Activated naive CD4-positive, alpha-beta T cell treated with anti-CD3 and anti-CD28 coated beads for 36 hours (primary cell): ENCODE measurements at places on chromosomes 12 and 14. TPM values are rescaled to one million over a fixed set of nuclear protein-coding genes. Genes with fewer than 3 reads are reported as not detected.
A peak's percentile ranks its signal among the peaks of the same experiment; 100 is the strongest.

DNA sequence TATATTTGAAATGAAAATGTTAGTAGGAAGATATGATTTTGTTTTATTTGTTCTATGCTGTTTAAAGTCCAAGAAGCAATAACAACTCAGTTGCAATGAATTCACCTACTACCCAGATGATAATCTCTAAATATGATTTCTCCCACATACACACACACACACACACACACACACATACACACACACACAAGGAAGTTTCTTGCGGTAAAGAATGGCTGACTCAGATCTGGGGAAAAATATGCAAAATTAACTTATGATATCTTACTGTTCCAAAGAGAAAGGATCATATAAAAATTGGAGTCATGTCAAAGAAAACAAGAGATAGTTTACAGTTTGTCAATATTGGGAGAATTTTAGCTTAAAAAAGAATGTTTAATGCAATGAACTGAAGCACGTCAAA lies 456.7 kb downstream of the SLC16A7 start:
- no peaks in the 10 kb centered on the region for H3K4me1 ChIP-seq
- H3K4me3 ChIP-seq, result no peak overlapping the region
- no peaks in the 10 kb centered on the region for H3K27me3 ChIP-seq
- no peak overlapping the region for H3K27ac ChIP-seq

DNA sequence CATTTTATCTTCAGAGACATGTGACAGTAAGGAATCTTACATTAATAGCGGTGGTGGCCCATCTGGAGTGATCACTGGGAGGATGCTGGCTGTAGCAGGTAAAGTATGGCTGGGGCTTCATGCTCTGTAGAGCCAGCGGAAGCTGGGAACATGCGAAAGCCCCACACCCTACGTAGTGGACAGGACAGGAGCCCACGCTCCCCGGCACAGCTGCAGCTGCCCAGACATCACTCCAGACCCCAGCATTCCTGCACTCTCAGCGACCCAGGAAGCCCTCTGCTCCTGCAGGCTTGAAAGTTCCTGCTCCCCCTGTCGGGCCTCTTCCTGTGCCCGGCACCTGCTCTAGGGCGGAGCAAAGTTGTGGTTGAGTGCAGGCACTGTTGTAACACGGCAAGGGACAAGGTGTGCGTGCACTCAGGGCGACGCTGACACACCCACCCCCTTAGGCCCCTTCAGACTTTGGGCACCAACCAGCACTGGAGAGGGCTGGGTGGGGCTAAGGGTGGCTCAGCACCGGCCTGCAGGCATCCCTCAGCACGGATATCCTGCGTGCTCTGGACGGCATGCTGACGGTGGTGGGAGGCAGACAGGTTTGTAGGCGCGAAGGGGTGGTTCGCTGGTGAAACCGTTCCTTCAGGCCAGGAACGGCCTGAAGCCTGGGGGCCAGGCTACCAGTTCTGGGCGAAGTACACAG lies 568.3 kb downstream of the FSCB start:
- DNase-seq, result no peak
- H3K27me3 ChIP-seq, result no peaks in the 10 kb centered on the region
- H3K27ac ChIP-seq, result no peak overlapping the region

- H3K27me3 ChIP-seq, result no peaks in the 10 kb centered on the region
- H3K27ac ChIP-seq, result no peak overlapping the region
- H3K4me1 ChIP-seq, result no peaks in the 10 kb centered on the region
- no peaks in the 10 kb centered on the region for H3K36me3 ChIP-seq
- DNase-seq, result no peak
These were observed 52.7 kb downstream of the PPM1A start for GRCh38 chr14:60301685-60302084.

DNA sequence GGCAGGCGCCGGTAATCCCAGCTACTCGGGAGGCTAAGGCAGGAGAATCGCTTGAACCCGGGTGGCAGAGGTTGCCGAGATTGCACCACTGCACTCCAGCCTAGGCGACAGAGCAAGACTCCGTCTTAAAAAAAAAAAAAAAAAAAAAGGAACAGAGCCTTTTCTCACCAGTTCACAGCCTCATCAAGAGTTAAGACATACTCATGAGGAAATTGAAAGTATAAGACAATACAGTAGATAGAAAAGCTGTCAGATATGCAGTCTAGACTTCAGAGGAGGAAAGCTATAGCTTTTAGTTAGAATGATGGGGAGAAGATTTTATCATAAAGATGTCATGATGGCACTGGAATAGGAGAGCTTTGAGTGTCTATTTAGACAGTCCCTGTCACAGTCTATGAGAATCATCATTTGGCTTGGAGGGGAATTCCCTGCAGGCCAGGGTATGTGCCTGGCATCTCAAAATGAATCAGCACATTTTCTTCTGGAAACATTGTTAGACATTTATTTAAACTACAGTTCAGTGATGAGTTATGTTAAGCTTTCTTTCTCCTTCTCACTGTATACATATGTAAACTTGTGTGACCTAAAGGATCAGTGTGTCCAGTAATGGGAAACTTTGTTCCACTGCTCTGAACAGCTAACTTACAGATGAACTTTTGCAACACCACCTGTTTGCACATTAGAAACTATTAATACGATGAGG lies 2.9 kb upstream of the RAB35 start:
- H3K27me3 ChIP-seq, result no peaks in the 10 kb centered on the region
- peak; percentile 73 for DNase-seq
- no peak overlapping the region for H3K4me3 ChIP-seq
- peak overlapping the region; percentile 80 for H3K27ac ChIP-seq
- H3K36me3 ChIP-seq, result peaks cover 7% of the 10 kb centered on the region
- peaks cover 73% of the 10 kb centered on the region for H3K4me1 ChIP-seq

The GUCY2C gene
- not detected for total RNA-seq

DNA sequence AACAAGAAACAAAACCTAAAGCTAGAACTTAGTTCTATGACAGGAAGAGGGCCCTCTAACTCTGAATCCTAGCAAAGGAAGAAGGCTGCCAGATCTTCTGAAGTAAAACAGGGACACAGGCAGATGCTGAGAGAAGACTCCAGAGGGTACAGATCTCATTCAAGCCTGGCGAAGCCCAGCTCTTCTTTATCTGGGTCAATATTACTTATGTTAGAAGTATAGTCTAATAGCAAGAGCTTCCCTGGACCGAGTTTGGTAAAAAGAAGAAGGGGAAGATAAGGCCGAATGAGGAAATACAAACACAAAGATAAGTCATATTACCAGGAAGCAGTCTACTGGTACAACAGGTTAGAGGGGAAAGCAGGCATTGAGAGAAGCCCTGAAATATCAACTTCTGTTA lies 79.9 kb upstream of the CCDC91 start:
- no peak for DNase-seq
- no peaks in the 10 kb centered on the region for H3K27me3 ChIP-seq
- H3K4me1 ChIP-seq, result no peaks in the 10 kb centered on the region
- no peak overlapping the region for H3K27ac ChIP-seq
- H3K4me3 ChIP-seq, result no peak overlapping the region

DNA sequence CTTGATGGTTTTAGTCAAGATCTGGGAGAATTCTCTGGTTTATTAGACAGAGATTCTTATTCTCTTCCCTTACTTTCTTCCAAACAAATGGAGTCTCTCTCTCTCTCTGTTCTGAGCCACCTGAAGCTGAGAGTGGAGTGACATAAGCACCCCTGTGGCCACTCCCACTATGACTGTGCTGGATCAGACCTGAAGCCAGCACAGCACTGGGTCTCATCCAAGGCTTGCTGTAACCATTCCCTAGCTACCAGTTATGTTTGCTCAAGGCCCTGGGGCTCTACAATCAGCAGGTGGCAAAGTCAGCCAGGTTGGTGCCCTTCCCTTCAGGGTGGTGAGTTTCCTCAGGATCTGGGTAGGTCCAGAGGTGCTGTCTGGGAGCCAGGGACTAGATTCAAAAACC lies 568.5 kb downstream of the AACS start:
- no peaks in the 10 kb centered on the region for H3K36me3 ChIP-seq
- no peak overlapping the region for H3K4me3 ChIP-seq
- H3K27ac ChIP-seq, result no peak overlapping the region

- H3K27ac ChIP-seq, result no peak overlapping the region
- no peak overlapping the region for H3K4me3 ChIP-seq
- H3K4me1 ChIP-seq, result peaks cover 17% of the 10 kb centered on the region
- no peak for DNase-seq
These were observed 10.2 kb downstream of the VASH1 start for GRCh38 chr14:76771437-76771980.

The GRIN2B gene
- total RNA-seq, result not detected

The DUSP6 gene
- 26.1 TPM for total RNA-seq

DNA sequence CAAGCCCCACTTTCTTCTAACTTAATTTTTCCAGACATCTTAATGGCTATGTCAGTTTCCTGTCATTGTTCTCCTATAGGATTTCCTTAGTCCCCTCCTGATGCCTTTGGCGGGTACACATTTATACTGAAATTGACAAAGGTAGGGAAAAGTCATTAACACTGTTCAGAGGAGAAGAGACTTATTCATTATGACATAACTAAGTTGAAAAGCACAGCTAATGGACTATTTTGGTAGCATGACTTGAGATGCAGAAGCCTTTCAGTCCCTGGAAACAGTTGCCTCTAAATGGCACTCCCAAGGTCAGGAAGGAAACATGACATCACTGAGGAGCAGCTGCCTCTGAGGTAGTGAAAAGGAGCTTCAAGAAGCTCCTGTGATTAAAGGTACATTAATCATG lies 317.5 kb upstream of the KITLG start:
- H3K4me3 ChIP-seq, result no peak overlapping the region
- H3K27me3 ChIP-seq, result no peaks in the 10 kb centered on the region
- no peak overlapping the region for H3K27ac ChIP-seq
- no peak for DNase-seq
- no peaks in the 10 kb centered on the region for H3K36me3 ChIP-seq
- no peaks in the 10 kb centered on the region for H3K4me1 ChIP-seq

- no peak overlapping the region for H3K4me3 ChIP-seq
- H3K4me1 ChIP-seq, result no peaks in the 10 kb centered on the region
- no peaks in the 10 kb centered on the region for H3K36me3 ChIP-seq
- no peak for DNase-seq
- no peak overlapping the region for H3K27ac ChIP-seq
These were observed 43.0 kb upstream of the NTF3 start for GRCh38 chr12:5388581-5389535.

GRCh38 chr14:64723691-64724577 lies 19.7 kb downstream of the PLEKHG3 start:
- peaks cover 28% of the 10 kb centered on the region for H3K4me1 ChIP-seq
- DNase-seq, result no peak
- H3K4me3 ChIP-seq, result no peak overlapping the region
- no peak overlapping the region for H3K27ac ChIP-seq
- H3K36me3 ChIP-seq, result no peaks in the 10 kb centered on the region

- no peak overlapping the region for H3K27ac ChIP-seq
- DNase-seq, result no peak
- H3K4me3 ChIP-seq, result no peak overlapping the region
- no peaks in the 10 kb centered on the region for H3K27me3 ChIP-seq
- no peaks in the 10 kb centered on the region for H3K36me3 ChIP-seq
These were observed 32.6 kb upstream of the DAAM1 start for GRCh38 chr14:59155886-59156285.

- no peaks in the 10 kb centered on the region for H3K36me3 ChIP-seq
- peaks cover 4% of the 10 kb centered on the region for H3K4me1 ChIP-seq
- H3K27ac ChIP-seq, result no peak overlapping the region
- no peaks in the 10 kb centered on the region for H3K27me3 ChIP-seq
These were observed 12.8 kb upstream of the MLEC start for GRCh38 chr12:120674097-120674636.

The FGF6 gene
- total RNA-seq, result not detected

GRCh38 chr12:6676962-6677361 lies 12.2 kb downstream of the ZNF384 start:
- no peak overlapping the region for H3K27ac ChIP-seq
- DNase-seq, result no peak
- H3K4me3 ChIP-seq, result no peak overlapping the region
- H3K36me3 ChIP-seq, result peaks cover 52% of the 10 kb centered on the region
- peaks cover 4% of the 10 kb centered on the region for H3K4me1 ChIP-seq

DNA sequence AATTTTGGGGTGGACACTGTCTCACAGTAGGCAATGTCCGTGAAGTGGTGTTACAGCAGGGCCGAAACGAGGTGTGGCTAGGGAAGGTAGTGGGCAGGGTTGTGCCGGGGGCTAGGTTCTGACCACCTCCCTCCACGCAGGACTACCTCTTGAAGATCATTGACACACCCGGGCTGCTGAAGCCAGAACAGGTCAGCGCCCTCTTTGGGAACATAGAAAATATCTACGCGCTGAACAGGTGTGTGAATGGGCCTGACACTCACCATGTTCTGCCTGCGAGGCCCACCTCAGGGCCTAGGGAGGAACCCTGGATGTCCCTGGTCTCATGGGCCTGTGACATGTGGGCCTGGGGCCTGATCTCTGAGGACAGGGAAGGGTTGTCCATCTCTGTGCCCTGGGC lies 24.6 kb downstream of the PLEKHG3 start:
- H3K4me3 ChIP-seq, result no peak overlapping the region
- no peak overlapping the region for H3K27ac ChIP-seq
- no peak for DNase-seq
- no peaks in the 10 kb centered on the region for H3K36me3 ChIP-seq

GRCh38 chr14:68293404-68293803 lies 473.8 kb downstream of the RAD51B start:
- no peak overlapping the region for H3K27ac ChIP-seq
- H3K36me3 ChIP-seq, result no peaks in the 10 kb centered on the region
- H3K27me3 ChIP-seq, result no peaks in the 10 kb centered on the region
- peaks cover 44% of the 10 kb centered on the region for H3K4me1 ChIP-seq

DNA sequence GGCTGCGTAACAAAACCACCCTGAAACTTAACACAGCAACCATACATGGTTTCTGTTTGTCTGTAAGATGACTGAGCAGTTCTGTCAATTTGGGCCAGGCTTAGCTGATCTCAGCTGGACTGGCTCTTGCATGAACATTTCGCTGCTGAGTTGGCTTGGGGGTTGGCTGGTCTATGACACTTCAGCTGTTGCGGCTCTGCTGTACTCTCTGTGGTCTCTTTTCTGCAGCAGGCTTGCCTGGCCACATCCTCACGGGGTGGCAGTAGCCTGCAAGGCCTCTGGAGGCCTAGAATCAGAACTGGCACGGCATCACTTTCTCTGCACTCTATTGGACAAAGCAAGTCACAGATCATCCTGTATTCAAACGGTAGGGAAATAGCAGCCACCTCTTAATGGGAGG lies 216.2 kb downstream of the BCL11B start:
- peaks cover 11% of the 10 kb centered on the region for H3K36me3 ChIP-seq
- H3K4me1 ChIP-seq, result peaks cover 6% of the 10 kb centered on the region
- DNase-seq, result peak; percentile 21
- no peak overlapping the region for H3K4me3 ChIP-seq
- H3K27me3 ChIP-seq, result no peaks in the 10 kb centered on the region

- no peaks in the 10 kb centered on the region for H3K27me3 ChIP-seq
- peak overlapping the region; percentile 13 for H3K27ac ChIP-seq
- no peak overlapping the region for H3K4me3 ChIP-seq
- peaks cover 25% of the 10 kb centered on the region for H3K36me3 ChIP-seq
- DNase-seq, result no peak
These were observed 64.9 kb downstream of the DDX51 start for GRCh38 chr12:132079200-132079599.

DNA sequence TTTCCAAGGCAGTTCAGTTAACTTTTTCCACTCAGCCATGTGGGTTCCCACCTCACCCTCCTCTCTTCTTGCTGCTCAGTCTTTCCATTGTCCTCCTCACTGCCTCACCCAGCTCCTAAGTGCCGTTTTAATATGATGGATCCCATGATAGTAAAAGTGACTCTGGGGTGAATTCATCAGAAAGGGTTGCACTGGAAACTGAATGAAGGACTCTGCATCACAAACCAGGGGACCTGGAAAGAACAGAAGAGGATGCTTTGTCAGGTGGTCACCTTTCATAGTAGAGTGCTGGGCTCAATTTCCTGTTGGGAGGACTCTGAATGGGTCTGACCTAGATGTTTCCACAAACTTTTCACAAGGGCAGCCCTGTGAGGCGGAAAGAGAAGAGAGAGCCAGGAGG lies 67.8 kb upstream of the SLC8A3 start:
- DNase-seq, result no peak
- H3K4me1 ChIP-seq, result peaks cover 5% of the 10 kb centered on the region
- H3K27ac ChIP-seq, result no peak overlapping the region
- H3K4me3 ChIP-seq, result no peak overlapping the region
- H3K36me3 ChIP-seq, result no peaks in the 10 kb centered on the region
- peaks cover 40% of the 10 kb centered on the region for H3K27me3 ChIP-seq
